ENCODE measurements at places on chromosomes 4 and X.

DNA sequence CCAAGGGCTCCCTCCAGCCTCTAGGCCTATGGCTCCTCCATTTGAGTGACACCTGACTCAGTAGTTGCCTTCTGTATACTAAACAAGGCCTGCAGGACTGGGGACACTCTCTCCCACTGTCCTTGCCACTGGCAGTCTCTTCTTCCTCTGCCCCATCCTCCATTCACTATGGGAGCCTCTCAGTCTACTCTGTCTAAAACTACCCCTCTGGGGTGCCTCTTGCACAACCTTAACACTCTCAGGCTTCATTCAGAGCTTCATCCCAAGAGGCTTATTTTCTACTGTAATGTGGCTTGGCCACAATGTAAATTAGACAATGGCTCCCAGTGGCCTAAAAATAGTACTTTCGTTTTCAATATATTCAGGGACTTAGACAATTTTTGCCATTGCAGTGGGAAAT is 133.0 kb downstream of the ZC4H2 start:
- DNase-seq: no peak

- DNase-seq: no peak
These were observed 353.1 kb upstream of the BOD1L1 start for GRCh38 chr4:13980317-13981310.

- no peak for DNase-seq
These were observed 15.8 kb downstream of the BRCC3 start for GRCh38 chrX:155086961-155087735.

- no peak for DNase-seq
These were observed 349.3 kb downstream of the FBXO8 start for GRCh38 chr4:173934201-173934600.

GRCh38 chr4:79294064-79294463 is 31.8 kb downstream of the NAA11 start:
- DNase-seq: no peak

DNA sequence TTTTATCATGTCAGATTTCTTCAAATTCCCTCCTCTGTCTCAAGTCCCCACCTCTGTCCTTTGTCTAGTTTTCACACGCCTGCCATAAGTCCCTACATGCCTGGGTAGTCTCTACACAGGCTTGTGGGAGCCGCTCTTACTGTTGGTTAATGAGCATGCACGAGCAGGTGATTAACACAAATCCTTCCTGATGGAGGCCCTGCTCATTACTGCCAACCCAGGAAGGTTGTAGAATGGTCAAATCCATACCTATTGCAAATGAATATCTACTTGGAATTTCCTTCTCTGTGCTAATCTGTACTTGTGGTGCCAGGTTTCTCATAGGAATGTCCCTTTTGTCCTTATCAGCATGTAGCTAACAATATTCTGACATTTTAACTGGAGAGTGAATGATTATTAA is 208.4 kb upstream of the HDX start:
- DNase-seq: no peak

DNA sequence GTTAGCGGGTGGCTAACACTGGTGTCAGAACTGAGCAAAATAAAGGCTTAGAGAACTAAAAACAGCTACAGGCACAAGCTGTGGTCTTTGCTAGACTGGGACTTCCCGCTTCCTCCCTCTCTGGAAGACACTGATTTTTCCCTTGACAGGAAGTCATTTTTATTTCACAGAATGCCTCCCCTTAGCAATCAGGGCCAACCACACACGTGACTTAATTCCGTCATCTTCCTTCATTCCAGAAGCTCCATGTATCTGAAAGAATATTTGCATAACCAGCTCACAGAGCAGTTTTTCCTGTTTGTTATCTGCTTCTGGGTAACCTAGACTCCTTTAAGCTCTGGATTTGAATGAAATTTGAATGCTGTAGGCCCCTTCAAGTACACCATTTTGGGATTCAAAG is 327.5 kb upstream of the FRG1 start:
- no peak for DNase-seq

GRCh38 chr4:129821073-129821472 is 725.1 kb downstream of the C4orf33 start:
- no peak for DNase-seq

- DNase-seq: no peak
These were observed 58.0 kb upstream of the KLHL13 start for GRCh38 chrX:118174516-118175098.

GRCh38 chr4:111334361-111334760 is 711.5 kb upstream of the PITX2 start:
- no peak for DNase-seq

GRCh38 chrX:2766906-2767305 is 15.1 kb downstream of the XG start:
- no peak for DNase-seq

DNA sequence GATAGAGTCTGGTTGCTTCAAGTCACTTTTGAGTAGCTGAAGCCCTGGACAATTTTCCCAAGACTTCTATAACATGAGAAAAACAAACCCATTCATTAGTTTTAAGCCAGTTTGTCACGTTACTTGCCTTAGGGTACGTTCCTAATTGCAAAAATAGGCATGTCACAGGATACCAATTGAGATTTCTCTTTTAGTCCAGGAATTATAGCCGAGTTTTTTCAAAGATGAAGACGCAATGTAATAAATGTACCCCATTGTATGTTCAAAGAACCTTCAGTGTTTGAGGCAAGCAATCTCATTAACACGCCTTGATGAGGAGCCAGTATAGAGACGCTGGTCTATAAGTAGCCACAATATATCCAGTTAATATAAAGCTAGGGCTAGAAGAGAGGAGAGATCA is 534.2 kb downstream of the INPP4B start:
- no peak for DNase-seq

DNA sequence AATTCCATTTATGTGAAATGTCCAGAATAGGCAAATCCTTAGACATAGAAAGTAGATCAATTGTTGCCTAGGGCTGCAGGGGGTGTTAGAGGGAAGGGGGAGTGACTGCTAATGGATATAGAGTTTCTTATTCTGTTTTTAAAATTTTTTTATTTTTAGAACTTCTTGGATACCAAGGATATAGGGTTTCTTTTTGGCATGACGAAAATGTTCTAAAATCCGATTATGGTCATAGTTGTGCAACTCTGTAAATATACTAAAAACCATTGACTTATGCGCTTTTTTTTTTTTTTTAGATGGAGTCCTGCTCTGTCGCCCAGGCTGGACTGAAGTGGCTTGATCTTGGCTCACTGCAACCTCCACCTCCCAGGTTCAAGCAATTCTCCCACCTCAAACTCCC is 125.2 kb upstream of the USP9X start:
- no peak for DNase-seq

GRCh38 chr4:130648570-130648969 is 1552.6 kb downstream of the C4orf33 start:
- no peak for DNase-seq

- DNase-seq: no peak
These were observed 162.3 kb downstream of the STIM2 start for GRCh38 chr4:27022963-27023362.

DNA sequence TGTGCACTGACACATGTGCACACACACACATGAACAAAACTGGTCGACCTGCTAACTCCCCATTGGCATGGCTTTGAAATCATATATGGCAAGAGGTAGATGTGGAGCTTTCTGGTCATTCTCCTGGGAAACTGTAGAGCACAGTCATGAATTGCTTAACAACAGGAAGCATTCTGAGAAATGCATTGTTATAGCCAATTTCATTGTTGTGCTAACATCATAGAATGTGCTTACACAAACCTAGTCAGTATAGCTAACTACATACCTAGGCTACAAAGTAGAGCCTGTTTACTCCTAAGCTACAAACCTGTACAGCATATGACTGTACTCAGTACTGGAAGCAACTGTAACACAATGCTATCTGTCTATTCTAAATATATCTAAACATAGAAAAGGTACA is 134.2 kb upstream of the SH3RF1 start:
- DNase-seq: no peak

Measured in stimulated activated CD4-positive, alpha-beta T cell treated with anti-CD3 and anti-CD28 coated beads, Interleukin-1b, Interleukin-23, amount 100 ng/mL, for 48 hours (primary cell).